Activated CD4-positive, alpha-beta T cell treated with anti-CD3 and anti-CD28 coated beads for 1 hour (primary cell): ENCODE measurements at places on chromosomes 3 and 15.

DNA sequence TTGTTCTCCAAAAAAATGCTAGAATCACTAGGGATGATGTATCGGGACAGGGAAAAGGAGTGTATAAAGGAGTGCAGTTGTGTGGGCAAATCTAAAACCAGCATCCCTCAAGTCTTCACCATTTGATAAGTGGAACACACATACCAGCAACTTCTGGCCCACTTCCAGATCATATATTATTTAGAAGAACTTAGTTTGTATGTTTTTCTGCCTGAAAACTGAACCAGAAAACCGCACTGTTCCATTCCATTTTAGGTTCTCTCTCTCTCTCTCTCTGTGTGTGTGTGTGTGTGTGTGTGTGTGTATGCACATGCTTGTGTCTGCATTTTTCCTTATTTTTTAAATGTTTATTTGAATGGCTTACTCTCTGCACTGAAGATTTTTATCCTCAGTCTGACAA is 93.5 kb downstream of the SERPINI1 start:
- DNase-seq = no peak

GRCh38 chr3:113057117-113057516 is 66.3 kb downstream of the GTPBP8 start:
- DNase-seq = no peak

GRCh38 chr3:48990636-48991469 is 812 bp downstream of the P4HTM start:
- no peak for DNase-seq

DNA sequence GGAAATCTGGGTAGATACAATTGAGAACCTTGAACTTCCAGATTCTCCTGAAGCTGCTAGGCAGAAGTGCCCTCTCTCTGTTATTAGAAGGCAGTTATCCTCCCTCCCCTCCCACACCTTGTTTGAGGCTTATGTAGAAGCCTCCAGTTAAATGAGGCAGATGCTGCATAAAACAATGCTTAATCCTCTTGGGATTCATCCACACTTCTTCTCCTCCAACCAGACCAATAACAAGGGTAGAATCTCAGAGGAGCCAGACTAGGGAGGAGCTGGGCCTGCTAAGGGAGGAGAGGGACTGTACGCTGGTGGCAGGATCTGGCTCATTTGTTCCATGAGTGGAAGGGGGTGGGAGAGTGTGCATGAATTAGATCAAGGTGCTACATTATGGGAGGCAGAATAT is 88.3 kb upstream of the PRR23C start:
- DNase-seq = no peak

GRCh38 chr3:28768439-28768838 is 419.8 kb upstream of the AZI2 start:
- DNase-seq = no peak
